ENCODE measurements at places on chromosomes 2 and 18.

GRCh38 chr2:73122536-73122935 is 9.8 kb upstream of the RAB11FIP5 start:
- no peak for DNase-seq

DNA sequence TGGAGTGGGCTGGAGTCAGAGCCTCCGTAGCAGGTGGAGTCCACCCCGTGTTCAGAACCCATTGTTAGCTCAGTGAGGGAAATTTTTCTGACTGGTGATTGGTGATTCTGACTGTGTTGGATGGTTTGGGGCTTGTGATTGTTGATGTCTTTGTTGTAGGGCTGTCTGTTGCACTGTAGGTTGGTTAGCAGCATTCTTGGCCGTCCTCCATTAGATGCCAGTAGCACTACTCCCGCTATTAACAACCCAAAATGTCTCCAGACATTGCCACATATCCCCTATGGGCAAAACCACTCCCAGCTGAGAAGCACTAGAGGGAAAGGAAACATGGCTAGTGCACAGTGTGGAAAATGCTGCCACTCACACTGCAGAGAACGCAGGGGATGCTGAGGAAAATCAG is 51.7 kb downstream of the ARMC9 start:
- DNase-seq, result no peak

DNA sequence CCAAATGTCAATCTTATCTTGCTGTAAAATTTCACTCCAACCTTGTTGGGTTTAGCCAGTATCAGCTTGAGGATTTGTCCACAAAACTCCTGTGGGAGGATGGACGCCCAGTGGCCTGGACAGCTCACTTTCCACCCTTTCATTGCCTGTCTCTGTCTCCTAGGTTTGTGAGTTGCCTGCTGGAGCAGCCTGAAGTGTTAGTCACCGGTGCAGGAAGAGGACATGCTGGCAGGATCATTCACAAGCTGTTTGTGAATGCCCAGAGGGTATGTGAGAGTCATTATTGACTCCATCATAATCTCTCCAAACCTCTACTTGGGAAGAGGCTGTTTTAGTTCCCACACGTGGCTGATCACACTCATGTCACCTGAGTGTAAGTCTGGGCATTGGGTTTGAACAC is 112.3 kb downstream of the RAB3GAP1 start:
- DNase-seq, result no peak

- DNase-seq, result no peak
These were observed 125.6 kb upstream of the MYT1L start for GRCh38 chr2:2456721-2457120.

DNA sequence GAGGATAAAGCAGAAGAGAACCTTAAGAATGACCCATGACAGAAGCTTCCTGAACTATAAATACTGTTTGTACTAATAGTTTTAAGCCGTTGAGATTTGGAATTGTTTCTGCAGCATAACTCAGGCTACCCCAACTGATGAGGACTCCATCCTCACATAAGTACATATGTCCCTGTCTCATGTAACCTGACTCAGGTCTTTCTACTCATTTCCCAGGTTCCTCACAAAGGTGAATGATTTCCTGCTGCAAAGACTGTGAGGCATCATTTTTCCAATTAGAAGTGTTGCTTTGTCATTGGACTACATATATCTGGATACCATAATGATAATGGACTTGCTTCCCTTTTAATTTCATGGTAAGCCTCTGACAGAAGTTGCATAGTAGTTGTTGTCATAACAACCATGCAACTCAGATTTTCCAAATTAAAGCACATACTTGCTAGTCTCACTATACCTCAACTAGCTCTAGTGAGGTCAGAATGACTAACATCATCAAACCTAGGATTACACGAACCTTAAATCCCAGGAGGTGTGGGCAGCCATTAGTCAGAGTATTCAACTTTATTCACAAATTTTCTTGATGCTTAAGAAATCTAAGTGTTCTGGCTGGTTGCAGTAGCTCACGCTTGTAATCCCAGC is 38.0 kb upstream of the NEDD4L start:
- no peak for DNase-seq

- DNase-seq, result no peak
These were observed 9.2 kb upstream of the IL1A start for GRCh38 chr2:112793449-112793978.

DNA sequence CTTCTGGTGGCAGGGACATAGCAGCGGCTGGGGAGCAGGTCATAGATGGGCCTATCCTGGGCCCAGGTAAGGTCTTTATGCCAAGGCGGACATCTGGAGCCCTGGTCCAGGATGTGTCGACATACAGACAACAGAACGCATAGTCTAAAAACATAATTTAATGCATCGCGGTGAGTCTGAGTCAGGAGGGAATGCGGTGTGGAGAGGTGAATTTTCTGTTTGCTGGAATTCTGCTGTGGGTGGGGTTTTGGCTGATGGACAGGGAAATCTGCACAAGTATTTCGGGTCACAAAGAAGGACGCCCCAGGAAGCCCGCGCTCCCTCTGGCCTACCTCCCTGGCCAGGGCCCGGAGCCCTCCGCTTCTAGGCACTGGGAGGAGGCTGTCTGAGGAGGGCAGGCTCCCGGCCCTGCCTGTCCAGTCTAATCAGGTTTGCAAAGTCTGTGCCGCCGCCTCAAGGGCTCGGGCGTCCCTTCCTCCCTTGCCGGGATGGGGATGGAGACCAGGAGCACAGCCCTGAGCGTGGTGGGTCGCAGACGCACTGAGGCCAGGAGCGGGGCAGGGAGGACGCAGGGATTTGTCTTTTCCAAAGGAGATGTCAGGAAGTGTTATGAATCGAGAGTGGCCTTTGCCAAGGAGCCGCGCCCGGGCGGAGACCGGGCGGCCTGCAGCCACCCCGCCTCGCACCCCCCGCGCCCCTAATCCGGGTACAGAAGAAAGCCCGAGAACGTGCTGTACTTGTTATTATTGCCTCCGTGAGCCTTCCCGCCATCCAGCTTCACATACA is 2.3 kb downstream of the C1QL2 start:
- no peak for DNase-seq

DNA sequence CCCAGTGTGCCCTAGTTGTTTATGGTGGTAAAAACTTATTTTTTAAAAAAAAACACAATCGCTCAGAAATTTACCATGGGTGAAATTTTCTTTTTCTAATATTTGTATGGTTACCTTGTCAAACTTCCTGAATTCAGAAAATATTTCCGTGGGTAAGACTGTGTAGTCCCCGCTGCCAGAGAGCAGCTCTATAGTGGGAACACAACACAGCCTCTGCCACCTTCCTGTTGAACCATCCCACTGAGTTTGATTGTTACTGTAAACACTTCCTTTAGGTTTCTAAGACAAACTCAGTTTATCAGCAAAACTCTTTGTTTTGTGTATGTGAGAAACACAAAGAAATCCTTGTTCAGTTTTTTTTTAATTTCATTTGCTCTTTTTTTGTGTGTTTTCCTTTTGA is 17.9 kb downstream of the DNAH6 start:
- DNase-seq, result no peak

- no peak for DNase-seq
These were observed 19.0 kb downstream of the DNPEP start for GRCh38 chr2:219368690-219369191.

DNA sequence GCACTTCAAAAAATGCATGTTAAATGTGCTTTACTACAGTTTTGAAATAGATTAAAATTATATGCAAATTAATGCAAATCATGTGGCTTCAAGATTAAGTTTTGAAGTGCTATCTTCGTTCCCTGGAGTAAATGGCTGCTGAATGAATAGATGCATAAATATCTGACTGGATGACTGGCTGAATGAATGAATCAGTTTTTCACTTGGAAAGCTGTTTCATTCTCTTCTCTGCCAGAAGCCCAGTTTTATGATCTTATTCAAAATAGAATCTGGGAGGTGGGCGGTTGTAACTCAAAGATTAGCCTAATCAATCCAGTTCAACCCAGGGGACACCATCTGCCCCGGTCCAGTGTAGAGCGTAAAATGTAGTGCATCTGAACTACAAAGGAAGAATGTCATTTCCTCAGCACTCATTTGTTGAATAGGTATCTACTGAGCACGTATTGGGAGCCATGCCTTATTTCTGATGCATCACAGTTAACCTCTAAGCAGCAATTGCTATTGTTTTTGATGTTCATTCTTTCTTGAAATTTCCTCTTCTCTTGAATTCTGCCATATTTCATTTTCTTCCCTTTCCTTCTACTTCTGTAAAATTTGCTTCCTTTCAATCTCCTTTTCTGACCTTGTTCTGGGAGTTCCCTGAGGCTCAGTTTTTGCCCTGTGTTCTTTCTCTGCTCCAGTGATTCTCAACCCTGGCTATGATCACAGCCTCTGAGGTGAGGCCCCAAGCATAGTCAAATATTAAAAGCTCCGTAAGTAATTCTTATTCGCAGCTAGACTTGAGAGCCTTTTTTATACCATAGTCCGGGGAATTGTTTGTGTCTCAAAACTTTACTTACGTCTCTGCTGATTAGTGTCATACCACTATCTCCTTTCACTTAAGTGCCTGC is 282.7 kb downstream of the PARD3B start:
- no peak for DNase-seq

DNA sequence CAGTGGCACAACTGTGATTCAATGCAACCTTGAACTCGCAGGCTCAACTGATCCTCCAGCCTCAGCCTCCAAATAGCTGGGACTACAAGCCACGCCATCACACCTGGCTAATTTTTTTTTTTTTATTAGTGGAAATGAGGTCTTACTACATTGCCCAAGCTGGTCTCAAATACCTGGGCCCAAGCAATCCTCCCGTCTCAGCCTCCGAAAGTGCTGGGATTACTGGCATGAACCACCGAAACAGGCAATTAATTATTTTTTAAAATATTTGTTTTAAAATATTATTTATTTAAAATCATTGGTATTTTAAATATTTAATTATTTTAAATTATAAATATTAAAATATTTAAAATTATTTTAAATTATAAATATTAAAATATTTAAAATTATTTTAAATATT is 24.5 kb downstream of the SRBD1 start:
- DNase-seq, result no peak

DNA sequence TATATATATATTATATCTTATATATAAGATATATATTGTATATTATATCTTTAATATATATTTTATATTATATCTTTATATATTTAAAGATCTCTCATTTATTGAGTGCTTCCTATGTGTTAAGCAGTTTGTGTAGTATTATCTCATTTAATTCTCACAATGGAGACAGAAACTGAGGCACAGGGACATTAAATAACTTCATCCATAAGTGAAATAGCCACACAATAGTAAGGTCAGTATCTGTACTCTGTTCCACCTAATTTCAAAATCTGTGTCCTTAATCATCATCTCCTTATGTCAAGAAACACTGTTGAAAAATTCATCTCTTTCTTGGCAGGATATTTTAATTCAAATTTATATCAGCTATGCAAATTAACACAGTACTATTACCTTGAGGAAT is 52.8 kb upstream of the CD302 start:
- no peak for DNase-seq

DNA sequence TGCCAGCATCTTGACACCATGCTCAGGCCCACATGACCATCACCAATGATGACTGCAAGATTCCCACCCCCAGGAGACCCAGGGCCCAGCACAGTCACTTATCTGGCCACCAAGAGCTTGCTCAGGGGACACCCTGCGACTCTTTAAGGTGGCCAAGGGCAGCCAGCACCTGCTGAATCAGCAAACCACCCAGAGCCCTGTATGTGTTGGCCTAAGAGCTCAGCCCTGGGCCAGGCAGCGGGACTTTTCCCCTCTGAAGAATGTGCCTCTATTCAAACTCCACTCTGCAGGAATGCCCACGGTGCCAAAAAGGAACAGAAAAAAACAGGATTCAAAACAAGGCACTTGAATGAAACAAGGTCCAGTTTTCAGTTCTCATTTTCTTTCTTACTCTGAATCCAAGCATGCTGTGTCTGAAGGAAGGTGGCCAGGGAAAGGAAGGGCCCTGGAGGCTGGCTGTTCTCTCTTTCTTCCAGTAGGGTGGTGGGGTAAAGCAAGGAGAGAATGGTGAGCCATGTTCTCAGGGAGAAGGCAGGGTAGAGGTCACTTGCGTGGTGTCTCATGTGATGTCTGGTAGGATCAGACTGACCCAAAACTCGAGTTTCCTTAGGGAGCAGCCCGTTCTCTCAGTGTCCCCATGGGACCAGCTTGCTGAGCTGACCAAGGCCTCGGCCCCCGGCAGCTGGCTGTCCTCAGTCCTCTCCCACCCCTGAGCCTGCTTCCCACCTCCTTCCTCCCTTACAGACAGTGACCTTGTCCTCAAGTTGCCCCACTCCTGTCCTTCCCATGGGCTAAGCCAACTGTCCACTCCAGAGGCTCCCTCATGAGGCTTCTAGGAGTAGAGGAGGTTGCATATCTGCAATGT is 150.0 kb downstream of the RNF152 start:
- no peak for DNase-seq

DNA sequence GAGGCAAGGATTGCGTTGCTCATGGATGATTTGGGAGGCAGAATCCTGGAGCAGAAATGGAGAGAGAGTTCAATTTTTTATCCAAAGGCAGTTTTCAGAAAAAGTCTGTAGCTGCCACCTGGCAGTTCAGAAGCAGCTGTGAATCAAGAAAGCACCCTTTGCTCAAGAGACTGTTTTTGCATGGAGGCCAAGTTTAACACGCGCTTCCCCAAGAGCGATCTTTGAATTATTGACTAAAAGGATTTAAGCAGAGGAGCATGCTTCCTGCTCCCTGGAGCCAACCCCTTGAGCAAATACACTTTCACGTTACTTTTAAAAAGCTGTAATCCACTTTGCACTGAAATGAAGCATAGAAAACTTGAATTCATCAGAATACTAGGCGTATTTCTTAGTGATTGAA is 252.4 kb downstream of the RNF144A start:
- DNase-seq, result no peak
